ENCODE measurements at places on chromosomes 7 and 10.

GRCh38 chr10:71513936-71514335 is 117.2 kb downstream of the CDH23 start:
- no peak for DNase-seq

GRCh38 chr7:94997547-94997946 is 90.2 kb downstream of the PPP1R9A start:
- DNase-seq: no peak

- no peak for DNase-seq
Measured at GRCh38 chr7:41037691-41038090, 665.2 kb downstream of the INHBA start.

GRCh38 chr7:144534196-144534595 is 130.7 kb upstream of the NOBOX start:
- DNase-seq: no peak

DNA sequence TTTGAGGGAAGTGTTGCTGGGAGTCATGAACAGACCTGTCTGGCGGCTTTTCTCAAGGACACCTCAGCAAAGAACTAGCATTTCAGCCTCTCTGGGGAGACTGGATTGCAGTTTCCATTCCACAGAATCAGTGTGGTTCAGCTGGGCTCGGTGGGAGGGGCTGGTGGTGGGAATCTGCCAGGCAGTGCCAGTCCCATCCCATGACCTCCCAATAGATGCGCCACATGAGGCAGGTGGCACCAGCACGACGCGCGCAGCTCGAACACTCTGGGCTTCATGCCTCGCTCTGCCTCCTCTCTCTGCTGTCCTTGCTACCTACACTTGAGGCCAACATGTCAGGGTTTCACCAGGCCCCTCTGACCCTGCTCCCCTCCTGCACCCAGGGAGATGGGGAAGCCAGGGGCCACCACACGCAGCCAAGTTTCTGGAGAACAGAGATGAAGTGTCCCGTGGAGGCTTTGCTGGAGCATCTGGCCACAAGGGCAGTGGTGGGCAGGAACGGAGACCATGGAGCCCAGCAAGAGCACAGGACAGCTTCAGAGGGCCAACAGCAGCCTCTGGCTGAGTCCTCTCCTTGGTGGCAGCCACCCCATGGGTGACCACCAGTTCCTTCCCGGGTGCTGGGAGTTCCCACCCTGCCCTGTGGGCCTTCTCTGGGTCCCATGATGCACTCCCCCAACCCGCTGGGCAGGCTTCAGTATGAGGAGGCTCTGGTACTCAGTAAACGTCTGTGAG is 2.3 kb downstream of the NACAD start:
- no peak for DNase-seq

DNA sequence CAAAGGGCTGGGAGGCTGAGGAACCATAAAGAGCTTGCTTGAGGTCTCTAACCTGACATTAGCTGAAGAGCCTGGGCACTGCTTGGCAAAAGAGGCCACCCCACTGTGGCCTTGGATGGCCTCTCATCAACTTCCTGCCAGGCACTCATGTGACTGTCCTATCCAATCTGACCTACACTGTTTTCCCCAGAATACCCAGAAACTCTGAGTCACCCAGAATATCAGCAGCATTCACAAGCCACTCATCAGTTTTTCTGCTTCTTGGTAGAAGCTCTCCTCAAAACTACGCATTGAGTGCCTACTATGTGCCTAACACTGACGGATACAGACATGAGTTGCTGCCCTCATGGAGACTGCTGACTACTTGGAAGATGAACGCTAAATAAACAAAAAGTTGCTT is 4.1 kb upstream of the NT5C2 start:
- peak; percentile 91 for DNase-seq

GRCh38 chr7:141559961-141560360 is 8.8 kb downstream of the AGK start:
- DNase-seq: no peak

DNA sequence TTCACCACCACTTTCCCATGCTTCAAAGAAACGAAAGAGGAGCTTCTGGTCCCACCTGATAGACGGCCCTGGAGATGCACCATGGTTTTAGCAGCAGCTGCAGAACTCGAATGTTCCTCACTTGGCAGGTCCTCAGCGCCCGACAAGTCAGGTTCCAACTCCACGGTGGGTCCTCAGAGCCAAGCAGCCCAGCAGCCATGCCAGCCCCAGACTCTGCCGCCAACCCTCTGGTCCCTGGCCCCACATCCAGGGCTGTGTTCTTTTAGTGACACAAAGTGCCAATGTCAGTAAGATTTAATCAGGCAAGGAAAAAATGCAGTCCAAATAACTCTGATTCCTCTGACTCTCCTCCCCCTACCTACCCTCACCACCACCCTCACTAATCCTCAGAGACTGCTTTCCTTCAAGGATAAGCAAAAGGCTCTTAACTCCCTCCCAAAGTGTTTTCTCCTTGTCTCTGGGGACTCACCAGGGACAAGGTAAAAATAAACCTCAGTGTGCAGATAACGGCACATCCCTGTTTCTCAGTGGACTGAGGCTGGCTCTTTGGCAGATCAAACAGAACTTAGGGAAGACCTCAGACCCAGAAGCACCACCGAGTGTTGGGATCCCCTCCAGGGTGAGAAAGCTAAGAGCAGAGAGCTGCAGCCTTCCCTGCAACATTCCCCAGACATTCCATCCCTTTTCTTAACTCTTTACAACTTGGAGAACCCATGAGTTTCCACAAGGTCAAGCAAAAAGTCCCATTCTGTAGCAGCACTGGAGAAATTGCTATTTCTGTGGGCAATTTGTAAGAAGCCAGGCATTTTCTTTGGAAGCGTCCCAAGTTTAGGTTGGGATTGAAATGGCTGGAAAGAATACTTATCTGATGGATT is 358.9 kb downstream of the FRMD4A start:
- DNase-seq: no peak

DNA sequence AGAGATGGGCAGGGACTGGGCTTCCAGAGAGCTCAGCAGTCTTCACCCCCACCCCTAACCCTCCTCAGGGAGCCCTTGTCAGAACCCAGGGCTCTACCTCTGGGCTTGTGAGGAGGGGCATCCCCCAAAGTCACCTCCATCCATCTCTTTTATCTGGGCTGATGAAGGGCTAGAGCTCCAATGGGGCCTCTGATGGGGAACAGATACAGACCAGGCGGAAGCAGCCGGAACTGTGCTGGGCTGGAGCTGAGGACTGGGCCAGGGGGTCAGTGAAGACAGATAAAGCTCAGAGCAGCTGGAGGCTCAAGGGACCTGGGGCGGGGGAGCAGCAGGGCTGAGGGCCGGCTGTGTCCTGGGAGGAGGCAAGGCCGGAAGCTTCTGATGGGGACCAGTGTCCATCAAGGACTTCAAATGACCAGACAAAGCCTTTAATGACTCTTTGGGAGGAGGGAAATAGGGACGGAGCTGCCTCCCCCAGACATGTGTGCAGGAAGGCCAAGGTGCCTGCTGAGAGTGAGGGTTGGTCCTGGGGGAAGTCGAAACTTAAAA is 10.2 kb downstream of the KAZALD1 start:
- no peak for DNase-seq

DNA sequence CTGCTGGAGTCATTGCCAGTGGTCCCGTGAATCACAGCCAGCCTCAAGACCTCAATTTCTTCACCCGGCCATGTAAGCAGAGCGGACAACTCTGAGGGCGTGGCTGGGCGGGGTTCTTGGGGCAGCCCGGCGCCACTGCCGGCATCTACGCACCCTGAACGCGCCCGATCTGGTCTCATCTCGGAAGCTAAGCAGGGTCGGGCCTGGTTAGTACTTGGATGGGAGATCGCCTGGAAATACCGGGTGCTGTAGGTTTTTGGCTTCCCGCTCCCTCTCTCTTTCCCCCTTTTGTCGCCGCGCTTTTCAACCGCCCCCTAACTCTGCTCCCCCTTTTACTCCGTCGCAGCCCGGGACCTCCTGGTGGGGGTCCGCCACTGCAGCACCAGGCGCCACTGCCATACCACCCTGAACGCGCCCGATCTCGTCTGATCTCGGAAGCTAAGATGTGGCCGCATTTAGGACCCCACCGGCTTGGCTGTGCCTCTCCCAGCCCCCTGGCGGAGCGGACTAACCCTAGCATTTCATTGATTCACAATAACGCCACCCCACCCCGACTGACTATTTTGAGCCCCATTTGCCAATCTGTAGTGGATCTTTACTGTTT is 25.3 kb downstream of the GARIN1A start:
- DNase-seq: no peak

- peak; percentile 19 for DNase-seq
Measured at GRCh38 chr7:98733036-98733435, 116.0 kb downstream of the NPTX2 start.

- DNase-seq: no peak
Measured at GRCh38 chr10:31146491-31147209, 115.0 kb upstream of the ZNF438 start.

DNA sequence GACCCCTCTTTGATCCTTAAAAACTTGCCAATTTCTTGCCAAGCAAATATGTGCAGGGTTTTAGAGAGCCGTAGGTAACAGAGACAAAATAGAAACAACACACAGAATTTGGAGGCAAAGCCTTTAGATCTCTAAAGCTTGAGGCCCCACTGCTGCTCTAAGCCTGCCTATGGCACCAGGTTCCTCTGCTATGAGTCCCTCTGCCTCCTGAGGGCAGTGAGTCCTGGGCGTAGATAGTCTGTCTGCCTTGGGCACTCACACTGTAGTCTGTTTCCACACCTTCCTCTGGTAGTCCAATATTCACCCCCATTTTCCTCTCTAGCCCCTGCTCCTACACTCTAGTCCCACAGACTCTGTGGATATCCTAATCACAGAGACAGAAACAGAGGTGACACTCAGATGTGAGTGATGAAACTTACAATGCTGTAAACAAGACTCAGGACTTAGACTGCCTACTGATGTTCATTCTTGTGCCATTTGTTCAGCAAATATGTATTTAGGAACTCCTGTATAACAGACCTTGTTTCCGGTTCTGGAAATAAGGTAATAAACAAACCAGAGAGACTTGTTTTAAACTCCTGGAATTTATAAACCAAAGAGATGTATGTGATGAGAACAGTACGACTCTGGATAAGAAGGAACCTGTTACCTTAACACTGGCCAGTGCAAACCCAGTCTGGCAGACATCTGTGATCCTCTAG is 153.3 kb upstream of the PRSS1 start:
- DNase-seq: no peak

DNA sequence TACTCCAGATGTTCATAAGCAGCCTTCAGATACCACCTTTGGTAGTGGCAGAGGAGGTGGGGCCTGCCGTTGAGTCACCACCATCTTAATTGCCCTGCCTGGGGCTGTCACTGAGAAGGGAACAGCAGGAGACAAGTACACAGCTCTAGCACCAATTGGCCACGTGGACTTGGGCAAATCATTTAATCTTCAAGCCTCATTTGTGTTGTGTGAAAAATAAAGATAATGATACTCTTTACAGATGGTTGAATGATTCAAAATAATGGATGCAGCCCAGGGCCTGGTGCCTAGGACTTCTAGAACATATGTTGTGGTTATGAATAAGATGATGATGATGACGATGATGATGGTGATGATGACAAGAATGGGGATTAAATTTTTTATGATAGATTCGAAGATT is 111.9 kb upstream of the ADAM12 start:
- no peak for DNase-seq

- peak; percentile 53 for DNase-seq
Measured at GRCh38 chr10:74244097-74244685, 93.2 kb downstream of the ADK start.

- no peak for DNase-seq
Measured at GRCh38 chr7:43761938-43762692, 3.6 kb downstream of the BLVRA start.

- DNase-seq: no peak
Measured at GRCh38 chr10:79367426-79368189, 20.3 kb downstream of the PPIF start.

GRCh38 chr7:112937651-112938415 is 147.6 kb upstream of the TMEM168 start:
- DNase-seq: peak; percentile 12

DNA sequence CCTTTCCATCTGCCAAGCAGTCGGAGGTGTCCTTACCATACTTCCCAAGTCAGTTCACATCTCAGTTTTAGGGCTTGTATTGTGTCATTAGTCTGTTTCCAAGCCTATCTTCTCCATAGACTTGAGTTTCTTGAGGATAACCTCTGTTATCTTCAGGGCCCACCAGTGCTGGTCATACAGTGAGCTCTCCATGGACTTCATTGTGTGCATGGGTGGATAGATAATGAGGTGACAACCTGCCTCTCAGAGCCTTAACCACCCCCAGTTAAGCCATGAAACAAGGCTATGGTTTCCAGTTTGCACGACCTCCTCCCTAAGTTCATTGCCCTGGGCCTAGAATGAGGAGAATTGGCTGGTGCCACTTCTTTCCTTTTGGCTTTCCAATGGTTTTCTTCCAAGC is 38.5 kb upstream of the WAC start:
- DNase-seq: no peak

- DNase-seq: no peak
Measured at GRCh38 chr10:48606530-48607355, 1.9 kb upstream of the ARHGAP22 start.

DNA sequence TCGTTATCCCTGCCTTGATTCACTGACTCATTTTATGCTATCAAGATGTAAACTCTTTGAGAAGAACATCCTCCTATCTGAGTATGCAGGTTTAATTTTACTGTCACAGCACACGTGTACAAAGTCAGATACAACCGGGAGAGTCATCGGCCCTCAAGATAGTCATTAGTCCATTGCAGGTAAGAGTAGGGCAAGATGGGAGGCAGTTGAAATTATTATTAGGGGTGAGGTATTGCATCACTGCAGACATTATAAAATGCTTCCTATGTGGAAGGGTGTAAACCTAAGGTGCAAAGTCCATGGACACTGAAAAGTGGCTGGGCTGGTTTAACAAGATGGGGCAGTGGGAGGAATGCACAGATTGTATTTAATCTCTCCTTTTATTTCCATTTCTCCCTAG is 113.7 kb downstream of the ARL4A start:
- no peak for DNase-seq

- no peak for DNase-seq
Measured at GRCh38 chr10:7541137-7542087, 125.4 kb downstream of the ITIH5 start.

GRCh38 chr7:157318015-157318706 is 18.6 kb upstream of the DNAJB6 start:
- DNase-seq: no peak

- no peak for DNase-seq
Measured at GRCh38 chr7:74475243-74475986, 21.7 kb downstream of the GTF2IRD1 start.

GRCh38 chr7:31087351-31087750 is 35.2 kb downstream of the ADCYAP1R1 start:
- DNase-seq: no peak

DNA sequence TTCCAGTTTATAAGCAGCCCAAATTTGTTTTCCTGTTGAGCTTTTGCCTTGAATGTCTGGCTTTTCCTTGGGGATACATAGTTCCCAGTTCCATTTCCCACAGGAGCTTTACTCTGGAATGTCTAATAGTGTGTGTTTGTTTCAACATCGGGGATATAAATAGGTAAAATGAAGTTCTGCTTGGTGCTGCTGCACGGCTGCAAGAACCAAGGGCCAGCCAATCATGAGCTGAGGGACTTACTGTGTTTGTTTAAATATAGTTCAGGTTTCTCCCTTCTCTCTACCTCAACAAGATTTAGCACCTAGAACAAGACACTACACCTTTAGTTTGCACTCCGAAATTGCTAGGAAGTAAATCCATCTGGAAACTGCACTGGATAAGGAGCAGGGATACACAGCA is 43.9 kb downstream of the GRM8 start:
- DNase-seq: no peak

Measured in hematopoietic multipotent progenitor cell treated with erythropoietin and hydrocortisone succinate and interleukin-3 and kit ligand, for 17 days (in vitro differentiated cells).